CD4-positive, alpha-beta T cell treated with Interleukin-15 for 4 hours (primary cell): ENCODE measurements at places on chromosomes 4 and X.

DNA sequence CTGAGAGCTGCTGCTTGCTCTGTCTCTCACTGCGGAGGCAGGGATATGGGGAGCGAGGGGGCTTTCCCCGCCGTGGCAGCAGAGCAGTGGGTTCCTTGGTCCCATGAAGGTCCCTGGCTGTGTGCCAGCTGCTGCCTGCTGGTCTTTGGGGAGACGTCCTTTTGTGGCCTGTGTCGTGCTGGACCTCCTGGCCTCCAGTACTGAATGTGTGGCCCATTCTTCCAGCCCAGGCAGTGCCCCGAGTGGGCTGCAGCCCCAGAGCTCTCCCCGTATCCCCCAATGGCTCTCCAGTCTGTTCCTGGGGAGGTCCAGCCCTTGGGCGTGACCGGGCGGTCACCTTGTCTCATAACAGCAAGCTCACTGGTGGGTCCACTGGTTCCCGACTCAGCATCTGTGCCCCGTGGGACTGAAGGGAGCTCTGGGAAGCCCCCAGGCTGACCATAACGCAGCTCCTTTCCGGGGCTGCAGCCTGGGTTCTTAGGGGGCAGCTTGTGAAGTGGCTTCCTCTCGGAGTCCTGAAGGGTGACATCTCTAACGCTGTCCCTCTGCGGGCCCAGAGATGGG, 115.6 kb downstream of the SMIM20 start:
- no peak for DNase-seq

DNA sequence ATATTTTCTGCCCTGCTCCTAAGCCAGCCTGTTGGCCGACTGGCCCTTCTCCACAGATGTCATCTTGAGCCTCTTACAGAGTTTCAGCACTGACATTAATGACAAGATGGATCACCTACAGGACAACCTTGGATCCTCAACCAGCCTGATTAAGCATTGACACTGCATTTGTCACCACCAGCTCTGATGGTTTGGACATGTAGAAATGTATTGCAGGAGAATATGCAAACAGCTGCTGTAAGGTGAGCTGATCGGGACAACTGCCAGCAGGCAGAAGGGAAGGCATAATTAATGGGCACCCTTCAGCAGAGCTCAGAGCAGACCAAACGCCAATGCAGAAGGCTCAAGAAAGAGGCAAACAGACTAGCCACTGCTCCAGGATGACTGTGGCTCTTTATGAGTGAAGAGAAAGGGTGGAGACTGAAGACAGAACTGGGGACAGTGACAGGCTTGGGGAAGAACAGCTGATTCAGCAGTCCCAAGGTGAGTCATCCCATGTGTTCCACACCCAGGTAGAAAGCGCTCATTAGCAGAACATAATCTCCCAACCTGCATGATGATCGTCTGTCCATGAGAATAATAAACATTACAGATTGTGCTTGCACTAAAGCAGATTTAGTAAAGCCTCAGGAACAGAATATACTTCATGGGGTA, 6.7 kb downstream of the CORIN start:
- DNase-seq = no peak

GRCh38 chr4:120009731-120010130, 56.9 kb downstream of the MAD2L1 start:
- DNase-seq = no peak

- DNase-seq = no peak
Measured at GRCh38 chrX:16208601-16209000, 41.3 kb downstream of the MAGEB17 start.
